ENCODE measurements at places on chromosomes 11 and 22. TPM values are rescaled to one million over a fixed set of nuclear protein-coding genes. Genes with fewer than 3 reads are reported as not detected.

The ZDHHC5 gene
- total RNA-seq, result 30.0 TPM

The DTX4 gene
- total RNA-seq, result 0.57 TPM

The BRD1 gene
- 58.5 TPM for total RNA-seq

The GAL3ST1 gene
- not detected for total RNA-seq

The GAL3ST3 gene
- not detected for total RNA-seq

The TTC28 gene
- total RNA-seq, result 55.8 TPM

The VWA5A gene
- 20.5 TPM for total RNA-seq

The NPAS4 gene
- total RNA-seq, result not detected

The KRTAP5-2 gene
- total RNA-seq, result not detected

The LRRC56 gene
- total RNA-seq, result 0.45 TPM

The ARL14EP gene
- 27.4 TPM for total RNA-seq

The CATSPERZ gene
- not detected for total RNA-seq

The CLCF1 gene
- 1.5 TPM for total RNA-seq

The XNDC1N gene
- 3.5 TPM for total RNA-seq

- peak; percentile 27 for DNase-seq
These were observed 66.3 kb downstream of the ETS1 start for GRCh38 chr11:128520888-128521681.

DNA sequence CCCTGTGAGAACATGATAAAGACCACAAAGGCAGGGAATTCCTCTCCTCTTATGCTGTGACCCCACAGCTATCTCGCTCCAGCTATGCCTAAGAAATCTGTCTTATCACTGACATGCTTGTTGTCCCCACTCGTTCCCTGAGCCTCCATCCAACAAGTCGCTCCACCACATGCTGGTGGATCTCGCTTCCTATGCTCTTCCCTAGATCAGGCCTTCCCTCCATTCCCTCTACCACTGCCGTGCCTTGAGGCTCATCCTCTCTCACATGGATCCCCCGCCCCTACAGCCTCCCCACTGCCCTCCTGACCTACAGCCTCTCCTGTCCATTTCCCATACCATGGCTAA is 1.4 kb upstream of the DGAT2 start:
- no peak for DNase-seq

- DNase-seq, result peak; percentile 30
These were observed 95.3 kb upstream of the RCN1 start for GRCh38 chr11:31995525-31996094.

DNA sequence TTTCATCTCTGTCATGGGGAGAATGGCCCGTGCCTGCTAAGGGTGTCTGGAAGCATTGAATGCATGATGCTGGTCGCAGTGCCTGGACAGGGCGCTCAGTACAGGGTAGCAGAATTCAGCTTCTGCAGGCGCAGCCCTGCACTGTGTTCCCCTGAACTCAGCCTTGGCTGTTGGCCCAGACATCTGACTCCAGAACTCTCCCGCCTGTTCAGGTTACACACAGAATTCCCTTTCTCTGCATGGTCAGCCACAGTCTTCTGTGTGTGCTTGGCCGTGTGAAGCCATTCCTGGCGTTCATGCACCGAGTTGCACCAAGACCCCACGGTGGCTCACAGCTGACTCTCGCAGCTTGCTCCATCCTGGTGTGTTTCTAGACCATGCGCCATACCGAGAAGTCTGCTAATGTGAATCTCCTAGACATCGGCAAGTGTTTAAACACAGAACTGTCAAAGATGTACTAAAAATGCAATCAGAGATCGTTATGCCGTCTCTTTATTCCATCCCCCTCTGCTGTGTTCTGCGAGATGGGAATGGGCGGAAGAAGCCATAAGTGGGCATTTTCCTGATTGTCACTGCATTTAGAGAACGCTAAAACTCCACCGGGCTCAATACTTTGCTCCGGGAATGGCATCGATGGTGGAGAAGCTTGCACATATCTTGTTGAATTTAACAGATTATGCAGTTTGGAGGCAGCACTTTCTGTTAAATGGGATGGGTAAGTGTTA is 55.6 kb downstream of the MPPED1 start:
- DNase-seq, result no peak

DNA sequence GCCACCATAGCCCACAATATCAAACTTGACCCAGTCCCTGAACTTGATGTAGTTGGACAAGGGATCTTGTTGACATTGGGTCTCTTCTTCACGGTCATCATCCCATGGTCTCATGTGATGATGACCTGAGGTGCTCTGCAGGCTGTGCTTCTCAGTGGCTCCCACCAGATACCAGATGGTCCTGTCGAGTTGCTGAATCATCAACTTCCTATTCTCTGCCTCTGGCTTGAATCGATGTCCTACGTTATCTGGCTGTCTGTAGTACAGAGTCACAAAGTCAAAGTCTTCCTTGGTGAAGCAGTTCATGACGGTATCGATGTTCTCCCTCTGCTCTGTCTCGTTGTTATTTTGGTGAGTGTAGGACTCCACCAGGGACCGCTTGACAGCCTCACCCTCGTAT is 145.7 kb upstream of the ALDH3B2 start:
- DNase-seq, result no peak

GRCh38 chr11:18329196-18329870 is 7.0 kb downstream of the GTF2H1 start:
- no peak for DNase-seq

- DNase-seq, result no peak
These were observed 269.4 kb upstream of the FAT3 start for GRCh38 chr11:91955206-91955605.

GRCh38 chr11:72241291-72241781 is 2.6 kb downstream of the PHOX2A start:
- DNase-seq, result no peak

DNA sequence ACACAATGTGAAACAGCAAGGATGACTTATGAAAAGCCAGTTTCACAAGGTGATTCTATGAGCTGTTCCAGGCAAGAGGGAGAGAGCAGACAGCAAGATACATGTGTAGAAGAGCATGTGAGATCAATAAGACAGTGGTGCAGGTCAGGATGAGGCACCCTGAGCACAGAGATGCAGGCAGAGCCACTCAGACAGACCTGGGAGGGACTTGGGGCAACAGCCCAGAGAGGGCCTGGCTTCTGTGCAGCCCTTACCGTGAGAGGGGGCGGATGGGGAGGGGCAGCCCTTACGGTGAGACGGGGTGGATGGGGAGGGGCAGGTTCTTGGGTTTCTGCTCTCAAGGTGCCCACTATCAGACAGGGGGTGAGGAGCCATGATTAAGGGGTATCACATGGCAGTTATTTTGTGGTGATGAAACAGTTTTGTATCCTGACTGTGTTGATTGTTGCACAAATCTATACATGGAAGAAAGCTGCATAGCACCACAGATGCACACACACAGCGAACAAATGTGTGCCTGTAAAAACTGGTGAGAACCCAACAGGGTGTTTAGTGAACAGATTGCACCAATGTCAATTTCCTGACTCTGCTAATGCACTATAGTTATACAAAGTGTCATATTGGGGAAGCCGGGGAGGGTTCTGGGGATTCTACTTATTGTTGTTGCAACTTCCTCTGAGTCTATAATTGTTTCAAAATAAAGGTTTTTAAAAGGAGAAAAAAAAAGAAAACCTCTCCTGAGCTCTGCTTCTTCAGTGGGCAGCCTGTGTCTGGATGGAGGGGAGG is 5.2 kb upstream of the C22orf42 start:
- DNase-seq, result no peak

DNA sequence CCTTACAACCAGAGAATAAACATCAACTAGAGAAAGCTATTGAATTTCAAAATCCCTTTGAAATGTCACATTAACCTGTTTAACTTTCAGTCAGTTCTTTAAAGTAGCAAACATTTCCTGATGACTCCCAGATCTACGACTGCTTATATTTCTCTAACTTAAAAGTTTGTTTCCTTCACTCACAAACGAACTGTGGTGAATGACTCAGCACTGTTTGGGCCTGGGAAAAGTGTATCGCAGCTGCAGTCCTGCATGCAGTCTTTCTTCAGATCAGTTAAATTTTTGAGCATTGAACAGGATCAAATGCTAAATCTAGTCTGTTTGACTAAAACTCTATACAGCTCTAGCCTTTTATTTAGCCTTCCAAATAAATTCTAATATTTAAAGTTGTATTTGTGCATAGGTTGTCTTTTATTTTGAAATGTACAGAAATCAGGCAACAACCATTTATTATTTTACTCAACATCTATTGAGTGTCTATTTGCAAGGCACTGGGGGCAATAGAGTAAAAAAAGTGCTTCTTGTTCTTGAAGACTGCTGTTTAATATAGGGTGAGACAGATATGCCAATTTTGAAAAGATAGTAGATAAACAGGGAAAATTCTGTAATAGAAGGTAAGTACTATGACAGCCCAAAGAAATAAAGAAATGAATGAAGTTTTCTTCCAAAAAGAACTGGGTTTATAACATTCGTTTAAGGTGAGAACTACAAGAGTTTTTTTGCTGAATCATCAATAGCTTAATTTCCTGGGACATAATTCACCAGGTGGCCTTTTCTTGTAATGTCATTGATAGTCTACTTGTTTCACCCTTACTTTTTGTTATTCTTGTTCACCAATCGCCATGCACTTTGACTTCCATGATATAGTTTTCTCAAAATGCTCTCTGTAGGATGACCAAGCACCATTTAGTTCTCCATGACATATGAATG is 235.4 kb downstream of the METTL15 start:
- peak; percentile 83 for DNase-seq

- DNase-seq, result peak; percentile 89
These were observed 66.5 kb downstream of the DBX1 start for GRCh38 chr11:20093775-20094174.

- no peak for DNase-seq
These were observed 276.6 kb downstream of the FAT3 start for GRCh38 chr11:92501066-92501739.

DNA sequence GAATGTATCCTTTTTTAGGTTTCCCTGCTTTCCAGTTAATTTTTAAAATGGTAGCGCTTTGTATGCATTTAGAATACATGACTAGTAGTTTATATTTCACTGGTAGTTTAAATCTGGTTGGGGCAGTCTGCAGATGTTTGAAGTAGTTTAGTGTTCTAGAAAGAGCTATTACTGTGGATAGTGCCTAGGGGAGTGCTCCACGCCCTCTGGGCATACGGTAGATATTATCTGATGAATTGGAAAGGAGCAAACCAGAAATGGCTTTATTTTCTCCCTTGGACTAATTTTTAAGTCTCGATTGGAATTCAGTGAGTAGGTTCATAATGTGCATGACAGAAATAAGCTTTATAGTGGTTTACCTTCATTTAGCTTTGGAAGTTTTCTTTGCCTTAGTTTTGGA is 86.4 kb upstream of the BIRC3 start:
- DNase-seq, result no peak

DNA sequence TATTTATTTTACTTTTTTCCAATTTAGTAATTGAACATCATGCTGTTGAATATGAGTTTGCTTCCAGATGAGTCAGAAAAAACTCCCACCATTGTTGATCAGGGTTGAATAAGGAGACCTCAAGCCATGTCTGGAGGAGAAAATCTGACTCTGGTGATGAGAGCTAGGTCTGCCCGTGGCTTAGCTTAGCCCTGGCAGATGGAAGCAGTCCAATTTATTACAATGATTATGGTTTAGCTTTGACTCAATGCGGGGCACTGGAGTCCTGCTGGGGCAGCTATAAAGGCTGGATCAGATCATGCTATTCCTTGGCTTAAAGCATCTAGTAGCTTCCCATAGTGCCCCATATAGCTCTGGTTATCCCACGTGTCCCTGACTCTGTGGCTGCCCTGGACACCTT is 506.5 kb downstream of the MN1 start:
- DNase-seq, result no peak

DNA sequence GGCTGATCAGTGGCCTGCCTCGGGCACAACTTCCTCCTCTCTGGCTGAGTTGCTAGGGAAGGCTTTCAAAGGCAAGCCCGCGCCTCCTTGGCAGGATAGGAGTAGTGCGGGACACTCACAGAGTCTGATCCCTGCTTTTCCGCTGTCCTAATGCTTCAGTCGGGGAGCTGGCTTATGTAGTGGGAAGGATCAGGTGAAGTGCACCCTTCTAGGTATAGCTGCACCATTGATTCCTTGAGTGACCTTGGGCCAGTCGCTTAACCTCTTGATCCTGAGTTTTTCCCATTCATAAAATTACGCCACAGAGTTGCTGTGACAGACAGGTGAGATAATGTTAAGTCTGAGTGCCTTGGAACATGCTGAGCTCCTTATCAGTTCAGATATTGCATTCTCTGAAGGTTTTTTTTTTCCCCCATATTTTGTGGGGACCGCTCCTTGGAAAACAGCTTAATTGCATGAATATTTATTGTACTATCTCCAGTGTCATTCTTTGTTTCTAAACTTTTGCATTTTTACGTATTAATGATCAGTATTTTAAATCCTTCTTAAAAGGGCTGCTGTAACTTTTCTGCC is 961 bp downstream of the IPO7 start:
- DNase-seq, result peak; percentile 43

GRCh38 chr11:61297746-61298145 is 2.6 kb upstream of the VWCE start:
- DNase-seq, result peak; percentile 100

DNA sequence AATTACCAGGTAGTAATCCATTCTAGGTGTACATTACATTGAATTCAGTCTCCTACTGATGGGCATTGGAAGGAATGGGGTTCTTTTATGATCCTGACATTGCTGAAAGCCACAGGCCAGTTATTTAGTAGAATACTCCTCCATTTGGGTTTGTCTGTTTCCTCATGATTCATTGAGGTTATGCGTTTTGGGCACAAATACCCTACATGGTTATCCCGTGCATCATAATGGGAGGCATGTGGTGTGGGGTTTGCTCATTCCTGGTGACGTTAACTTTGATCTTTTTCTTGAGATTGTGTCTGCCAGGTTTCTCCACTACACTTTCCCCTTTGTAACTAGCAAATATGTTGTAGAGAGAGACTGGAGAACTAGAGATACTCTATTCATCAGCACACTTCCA is 5.5 kb downstream of the FOLR3 start:
- DNase-seq, result peak; percentile 86
